ENCODE measurements at places on chromosomes 12 and 14. TPM values are rescaled to one million over a fixed set of nuclear protein-coding genes. Genes with fewer than 3 reads are reported as not detected.

TNFAIP2 gene
- 301 TPM for total RNA-seq

DLK1 gene
- total RNA-seq = not detected

IFI27 gene
- total RNA-seq = 143 TPM

DNA sequence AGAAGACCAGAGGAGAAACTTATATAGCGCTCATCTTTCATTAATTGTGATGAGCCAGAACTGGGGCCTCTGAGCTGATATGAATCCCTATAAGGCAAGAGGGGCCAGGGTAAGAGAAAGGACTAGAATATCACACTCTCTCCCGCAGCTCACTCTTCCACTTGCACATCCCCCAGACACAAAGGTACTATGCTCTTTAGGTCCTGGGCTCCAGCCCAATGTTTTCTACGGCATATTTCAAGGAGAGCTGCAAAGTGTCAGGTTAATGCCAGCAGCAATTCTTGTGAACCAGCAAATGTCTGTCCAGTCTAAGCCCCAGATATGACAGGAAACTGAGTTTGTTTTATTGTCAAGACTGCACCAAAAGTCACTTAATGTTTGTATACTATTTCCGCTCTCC, 29.4 kb downstream of the PPP2R5E start:
- H3K36me3 ChIP-seq = no peaks in the 10 kb centered on the region
- no peaks in the 10 kb centered on the region for H3K4me1 ChIP-seq
- no peak for DNase-seq
- H3K27me3 ChIP-seq = no peaks in the 10 kb centered on the region

- H3K4me3 ChIP-seq = no peak overlapping the region
These were observed 335.1 kb downstream of the ACSS3 start for GRCh38 chr12:81412940-81413339.

GRCh38 chr12:123142921-123143735, 7.8 kb downstream of the PITPNM2 start:
- peak overlapping the region; percentile 80 for H3K27ac ChIP-seq
- peaks cover 3% of the 10 kb centered on the region for H3K4me1 ChIP-seq
- no peak for DNase-seq
- no peaks in the 10 kb centered on the region for H3K27me3 ChIP-seq
- H3K36me3 ChIP-seq = no peaks in the 10 kb centered on the region
- no peak overlapping the region for H3K4me3 ChIP-seq

MTA1 gene
- 112 TPM for total RNA-seq

DNA sequence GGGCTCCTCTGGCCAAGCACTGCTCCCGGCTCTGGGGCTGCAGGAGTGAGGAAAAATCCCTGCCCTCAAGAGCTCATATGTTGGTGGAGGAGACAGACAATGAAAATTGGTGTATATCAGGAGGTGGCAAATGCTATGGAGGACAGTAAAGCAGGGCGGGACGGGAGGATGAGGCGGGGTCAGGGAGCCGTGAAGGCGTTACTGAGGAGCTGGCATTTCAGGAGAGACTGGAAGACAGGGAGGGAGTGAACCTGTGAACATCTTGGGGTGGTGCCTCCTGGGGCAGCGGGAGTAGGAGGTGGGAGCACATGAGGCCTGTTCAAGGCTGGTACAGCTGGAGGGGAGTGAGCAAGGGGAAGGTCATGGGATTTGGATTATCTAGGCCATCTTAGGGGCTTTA, 26.6 kb downstream of the TSPAN9 start:
- peaks cover 74% of the 10 kb centered on the region for H3K4me1 ChIP-seq
- no peak overlapping the region for H3K4me3 ChIP-seq
- H3K27me3 ChIP-seq = no peaks in the 10 kb centered on the region
- DNase-seq = no peak
- H3K27ac ChIP-seq = peak overlapping the region; percentile 68

- H3K36me3 ChIP-seq = no peaks in the 10 kb centered on the region
- H3K4me3 ChIP-seq = no peak overlapping the region
- DNase-seq = no peak
- no peaks in the 10 kb centered on the region for H3K4me1 ChIP-seq
These were observed 106.7 kb upstream of the SFSWAP start for GRCh38 chr12:131603939-131604795.
